ENCODE measurements at places on chromosomes 16 and 17.

GRCh38 chr17:63700528-63701455 lies 867 bp upstream of the LIMD2 start:
- no peak for DNase-seq

GRCh38 chr16:66515596-66516508 lies 34.1 kb downstream of the TK2 start:
- DNase-seq, result peak; percentile 87

GRCh38 chr17:78130437-78131101 lies at the start of gene TMC8:
TMC8 (plus strand) TSS chr17:78130771; CDS start chr17:78131589, 818 bp downstream.
- DNase-seq, result no peak

- no peak for DNase-seq
Measured at GRCh38 chr17:77526259-77526711, 385.5 kb downstream of the SEC14L1 start.

DNA sequence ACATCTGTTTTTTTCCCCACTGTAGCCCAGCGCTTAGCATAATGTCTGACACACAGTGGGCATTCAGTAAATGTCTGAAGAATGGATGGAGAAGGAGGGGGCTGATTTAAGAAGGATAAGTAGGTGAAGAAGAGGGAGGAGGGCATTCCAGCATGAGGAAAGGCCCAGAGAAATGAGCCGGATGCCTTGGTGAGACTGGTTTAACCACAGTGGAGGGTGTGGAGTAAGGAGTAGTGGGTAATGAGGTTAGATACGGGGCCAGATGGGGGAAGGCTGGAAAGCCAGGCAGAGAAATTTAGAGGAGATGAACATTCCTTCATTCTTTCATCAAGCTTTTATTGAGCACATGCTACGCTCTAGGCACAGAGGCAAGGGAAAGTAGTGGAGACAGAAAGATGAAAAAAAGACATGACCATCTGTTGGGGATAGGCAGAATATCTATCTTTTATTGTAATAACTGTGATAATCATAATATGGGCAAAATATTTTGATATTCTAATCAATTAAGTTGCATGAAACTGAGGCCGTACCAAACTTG lies 43.7 kb upstream of the NFAT5 start:
- peak; percentile 67 for DNase-seq

- peak; percentile 50 for DNase-seq
Measured at GRCh38 chr17:28968231-28968913, 17.1 kb upstream of the PHF12 start.

DNA sequence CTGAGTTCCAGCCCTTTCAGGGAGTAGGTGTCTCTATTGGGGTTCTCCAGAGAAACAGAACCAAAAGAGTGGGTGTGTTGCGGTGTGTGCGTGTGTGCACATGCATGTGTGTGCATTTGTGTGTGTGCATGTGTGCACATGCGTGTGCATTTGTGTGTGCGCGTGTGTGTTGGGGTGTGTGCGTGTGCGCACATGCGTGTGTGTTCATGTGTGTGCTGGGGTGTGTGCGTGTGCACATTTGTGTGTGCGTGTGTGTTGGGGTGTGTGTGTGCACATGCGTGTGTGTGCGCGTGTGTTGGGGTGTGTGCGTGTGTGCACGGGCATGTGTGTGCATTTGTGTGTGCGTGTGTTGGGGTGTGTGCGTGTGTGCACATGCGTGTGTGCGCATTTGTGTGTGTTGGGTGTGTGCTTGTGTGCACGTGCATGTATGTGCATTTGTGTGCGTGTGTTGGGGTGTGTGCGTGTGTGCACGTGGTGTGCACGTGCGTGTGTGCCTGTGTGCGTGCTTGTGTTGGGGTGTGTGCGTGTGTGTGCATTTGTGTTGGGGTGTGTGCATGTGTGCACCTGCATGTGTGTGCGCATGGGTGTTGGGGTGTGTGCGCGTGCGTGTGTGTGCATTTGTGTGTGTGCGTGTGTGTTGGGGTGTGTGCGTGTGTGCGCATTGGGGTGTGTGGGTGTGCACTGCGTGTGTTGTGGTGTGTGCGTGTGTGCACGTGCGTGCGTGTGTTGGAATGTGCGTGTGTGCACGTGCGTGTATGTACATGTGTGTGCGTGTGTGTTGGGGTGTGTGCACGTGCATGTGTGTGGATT lies 38.4 kb upstream of the JPH3 start:
- DNase-seq, result no peak

Data from trophoblast cell (in vitro differentiated cells and primary cell).